Melanocyte of skin (primary cell): ENCODE measurements at places on chromosomes 7 and 10. TPM values are rescaled to one million over a fixed set of nuclear protein-coding genes. Genes with fewer than 3 reads are reported as not detected.

TAC1 gene
- total RNA-seq = 0.73 TPM in 1 of 2 replicates, not detected in the other

LLCFC1 gene
- not detected in 2 replicates for total RNA-seq

CPXM2 gene
- 0.31 and 0.33 TPM in 2 replicates for total RNA-seq

SFRP5 gene
- total RNA-seq = not detected in 2 replicates

TLX1 gene
- not detected in 2 replicates for total RNA-seq

AZGP1 gene
- total RNA-seq = 0.34 and 4.0 TPM in 2 replicates

ZNF365 gene
- total RNA-seq = 2.9 and 3.1 TPM in 2 replicates

CTNNA3 gene
- 1.1 TPM in 1 of 2 replicates, not detected in the other for total RNA-seq

FAM171A1 gene
- 4.3 TPM in 2 replicates for total RNA-seq

HOXA4 gene
- total RNA-seq = 1.4 TPM in 1 of 2 replicates, not detected in the other

SSBP1 gene
- 126 and 158 TPM in 2 replicates for total RNA-seq

GHRHR gene
- total RNA-seq = not detected in 2 replicates

VWA2 gene
- total RNA-seq = 0.36 TPM in 1 of 2 replicates, not detected in the other

TFR2 gene
- total RNA-seq = 0.93 and 1.00 TPM in 2 replicates
